Smooth muscle cell of the brain vasculature (primary cell): ENCODE measurements at places on chromosomes 5 and 9.

GRCh38 chr9:112433499-112434392 is 52.9 kb upstream of the KIAA1958 start:
- DNase-seq = no peak

DNA sequence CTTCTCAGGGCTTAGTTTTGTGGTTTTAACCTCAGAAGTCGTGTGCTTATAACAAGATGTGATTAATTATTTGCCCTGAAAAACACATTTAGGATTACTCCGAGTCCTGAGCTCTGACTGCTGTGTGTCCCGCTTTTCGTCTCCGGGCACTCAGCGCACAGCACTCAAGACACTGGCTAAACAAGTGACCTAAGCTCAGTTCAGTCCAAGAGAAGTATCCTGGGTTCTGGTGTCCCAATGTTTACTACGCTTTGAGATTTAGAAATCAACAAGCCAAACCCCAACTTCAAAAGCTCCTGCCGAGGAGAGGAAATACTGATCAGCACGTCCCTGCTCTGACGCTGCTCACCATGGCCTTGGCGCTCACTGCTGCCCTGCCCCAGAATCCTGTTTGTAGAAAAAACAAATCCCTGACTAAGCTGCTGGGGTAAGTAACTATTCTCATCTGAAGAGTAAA is 53.2 kb downstream of the IPPK start:
- DNase-seq = peak; percentile 43

DNA sequence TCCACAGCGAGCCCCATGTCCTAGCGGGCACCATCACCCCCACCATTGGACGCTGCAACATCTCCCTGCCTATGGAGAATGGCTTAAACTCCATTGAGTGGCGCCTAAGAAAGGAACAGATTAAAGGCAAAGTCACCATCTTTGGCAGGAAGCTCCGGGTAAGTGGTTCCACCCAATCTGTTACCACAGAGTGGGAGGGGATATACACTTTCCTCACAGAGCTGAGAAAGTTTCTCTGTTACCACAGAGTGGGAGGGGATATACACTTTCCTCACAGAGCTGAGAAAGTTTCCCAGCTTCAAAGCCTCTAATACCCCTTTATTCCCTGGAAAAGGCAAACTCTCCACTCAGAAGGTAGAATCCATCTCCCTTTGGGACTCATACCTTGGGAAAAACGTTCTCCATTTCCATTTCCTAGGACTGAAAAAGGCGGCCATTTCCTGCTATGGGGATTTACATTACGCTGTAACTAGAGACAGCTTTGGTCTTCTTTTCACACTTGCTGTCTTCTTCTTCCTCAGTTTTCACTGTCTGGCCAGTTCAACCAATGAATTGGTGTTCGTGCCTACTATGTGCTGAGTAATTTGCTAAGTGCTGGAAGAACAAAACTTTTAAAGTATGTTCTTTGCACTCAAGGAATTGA is 63.4 kb upstream of the WWC1 start:
- DNase-seq = no peak

DNA sequence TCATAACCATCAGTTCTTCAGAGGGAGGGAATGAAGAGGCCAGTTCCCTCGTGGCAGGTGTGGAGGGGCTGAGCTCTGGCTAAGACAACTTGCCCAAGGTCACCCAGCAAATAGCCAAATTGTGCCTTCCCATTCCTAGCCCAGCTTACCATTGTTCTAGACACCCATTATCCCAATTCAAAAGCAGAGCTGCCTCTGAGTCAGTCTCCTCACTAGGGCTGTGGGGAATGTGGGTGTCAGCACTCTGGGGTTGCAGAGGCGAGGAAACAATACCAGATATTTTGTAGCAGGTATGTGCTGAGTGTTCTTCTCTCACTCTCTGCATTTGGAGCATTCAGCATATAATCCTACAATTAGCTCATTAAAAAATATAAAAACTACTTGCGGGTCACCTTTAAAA is 270.8 kb downstream of the PSAT1 start:
- DNase-seq = no peak

DNA sequence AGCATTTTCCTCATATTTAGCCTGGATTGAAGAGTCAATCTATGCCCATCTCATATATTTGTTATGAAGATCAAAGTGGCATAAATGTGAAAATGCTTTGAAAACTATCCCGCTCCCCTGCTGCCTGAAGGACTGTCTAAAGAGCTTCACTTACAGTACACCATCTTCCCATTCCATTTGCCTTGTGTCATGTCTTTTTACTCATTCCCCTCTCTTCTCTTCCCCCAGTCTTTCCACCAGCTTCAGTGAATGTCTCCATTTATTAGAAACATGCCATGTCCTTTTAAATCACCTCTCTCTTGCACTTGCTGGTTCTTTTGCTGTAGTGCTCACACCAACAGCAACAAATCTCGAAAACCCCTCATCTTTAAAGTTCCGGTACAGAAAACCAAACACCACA is 192.7 kb upstream of the SGCD start:
- DNase-seq = no peak

DNA sequence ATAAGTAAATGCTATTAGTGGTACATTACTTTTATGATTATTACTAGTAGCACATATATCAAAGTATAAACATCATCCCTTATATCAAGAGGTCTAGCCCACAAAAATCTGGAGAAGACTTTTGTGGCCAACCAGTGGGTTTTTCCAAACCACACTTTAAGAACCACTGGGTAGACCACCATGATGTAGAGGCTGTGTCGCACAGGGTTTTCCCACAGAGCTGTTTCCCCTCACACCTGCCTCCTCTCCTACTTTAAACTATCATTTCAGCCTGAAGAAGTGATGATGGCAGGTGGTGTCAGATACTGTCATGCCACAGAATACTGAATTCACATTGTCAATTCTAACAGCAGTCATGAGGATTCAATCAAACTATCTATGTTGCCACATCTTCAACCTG is 109.2 kb downstream of the FBXW11 start:
- no peak for DNase-seq

- DNase-seq = no peak
These were observed 230.7 kb downstream of the SEMA6A start for GRCh38 chr5:116343961-116344360.

DNA sequence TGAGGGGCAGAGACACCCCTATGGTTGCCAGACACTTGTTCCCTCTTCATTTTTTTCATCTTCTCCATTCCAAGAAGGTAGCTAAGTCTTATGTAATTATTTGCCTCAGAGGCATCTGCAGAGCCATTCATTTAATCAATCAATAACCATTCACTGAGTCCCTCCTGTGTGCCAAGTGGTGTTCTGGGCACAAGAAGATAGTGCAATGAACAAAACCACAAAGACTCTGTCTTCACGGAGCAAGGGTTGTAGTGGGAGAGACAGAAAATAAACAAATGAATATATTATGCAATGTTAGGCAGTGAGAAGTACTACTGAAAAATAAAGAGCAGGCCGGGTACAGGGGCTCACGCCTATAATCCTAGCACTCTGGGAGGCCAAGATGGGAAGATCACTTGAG is 41.4 kb upstream of the CTNNA1 start:
- no peak for DNase-seq

DNA sequence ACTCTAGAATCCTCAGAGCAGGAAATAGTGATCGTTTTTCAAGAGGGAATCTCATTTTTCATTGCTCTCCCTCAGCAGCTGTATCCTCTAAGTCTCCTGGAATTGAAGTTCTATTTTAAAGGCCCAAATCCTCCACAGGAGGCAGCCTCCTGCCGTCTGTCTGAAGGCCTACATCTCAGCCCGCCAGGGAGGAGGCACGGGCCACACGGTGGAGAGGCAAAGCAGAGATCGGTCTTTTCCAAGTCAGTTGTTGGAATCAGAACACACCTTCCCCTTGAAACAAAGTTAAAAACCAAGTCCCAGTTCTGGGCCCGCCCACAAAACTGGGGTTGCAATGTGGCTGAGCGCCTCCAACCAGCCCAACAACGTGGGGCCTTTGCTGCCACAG is 68.7 kb downstream of the RAPGEF1 start:
- DNase-seq = no peak

- DNase-seq = no peak
These were observed 2.6 kb upstream of the AFAP1L1 start for GRCh38 chr5:149268928-149269557.

DNA sequence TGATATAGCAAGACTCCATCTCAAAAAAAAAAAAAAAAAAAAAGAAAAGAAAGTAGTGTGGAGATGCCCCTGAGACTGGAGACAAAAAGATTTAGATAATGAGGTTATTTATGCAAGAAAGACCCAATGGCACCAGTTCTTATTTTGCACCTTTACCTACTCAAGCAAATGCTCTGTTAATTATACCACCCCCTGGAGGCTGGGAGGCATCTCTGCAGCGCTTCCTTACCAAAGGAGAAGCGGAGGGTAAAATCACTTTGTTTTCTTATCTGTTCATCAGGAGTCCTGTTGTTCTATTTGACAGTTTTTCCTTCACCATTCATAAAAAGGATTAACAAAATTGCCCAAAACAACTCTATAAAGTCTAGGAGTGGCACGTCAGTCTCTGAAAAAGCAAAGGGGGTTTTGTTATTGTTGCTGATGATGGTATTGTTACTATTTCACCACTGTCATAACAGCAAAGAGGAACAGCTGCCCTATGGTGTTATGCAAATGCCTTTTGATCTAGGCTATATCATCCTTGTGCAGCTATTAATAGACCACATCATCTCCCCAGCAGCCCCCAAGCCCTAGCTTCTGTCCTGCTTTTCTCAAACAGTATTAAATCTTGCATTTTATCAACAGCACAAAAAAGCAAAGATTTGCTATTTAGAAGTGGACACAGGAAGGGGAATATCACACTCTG is 174.0 kb downstream of the PALM2AKAP2 start:
- DNase-seq = no peak

DNA sequence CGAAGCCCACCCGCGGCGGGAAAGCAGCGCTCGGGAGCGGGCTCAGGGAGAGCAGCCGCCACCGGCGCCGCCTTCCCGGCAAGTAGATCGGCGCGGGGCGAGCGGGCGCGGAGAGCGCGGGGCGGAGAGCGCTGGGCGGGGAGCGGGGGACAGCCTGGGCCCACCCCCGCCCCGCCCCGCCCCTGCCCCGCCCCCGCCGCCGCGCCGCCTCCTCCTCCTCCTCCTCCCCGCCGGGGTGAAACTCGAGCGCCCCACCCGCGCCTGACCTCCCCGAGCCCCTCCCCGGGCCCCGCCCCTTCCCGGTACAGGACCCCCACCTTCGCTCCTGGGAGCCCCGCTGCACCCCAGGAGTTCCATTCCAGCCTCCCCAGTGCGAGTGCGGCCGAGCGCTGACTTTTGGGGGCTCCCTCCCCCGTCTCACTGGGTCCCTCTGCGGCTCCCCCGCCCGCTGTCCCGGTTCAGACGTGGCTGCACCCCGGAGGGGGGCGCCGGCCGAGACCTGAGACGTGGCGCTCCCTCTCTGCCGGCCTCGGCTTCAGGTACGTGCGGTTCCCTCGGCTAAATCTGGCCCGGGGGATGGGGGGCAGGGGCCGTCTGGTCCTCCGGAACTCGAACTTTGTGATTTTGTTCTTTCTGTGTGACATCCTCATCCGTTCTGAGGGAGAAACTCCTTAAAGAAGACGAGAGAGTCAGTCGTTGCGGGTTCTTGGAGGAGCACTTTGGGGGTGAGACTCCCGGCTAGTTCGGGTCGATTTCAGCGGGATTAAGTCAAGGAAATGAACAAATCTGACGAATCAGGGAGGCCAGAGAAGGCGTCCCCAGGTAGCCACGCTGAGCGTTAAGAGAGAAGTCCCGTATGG is at the start of gene SEMA5A:
TSS of gene SEMA5A (minus strand) at position 84 of the 860 bp plus-strand sequence. CDS start 166,129 bp downstream, outside the sequence.
- no peak for DNase-seq
